ENCODE measurements at places on chromosomes 5 and 9. TPM values are rescaled to one million over a fixed set of nuclear protein-coding genes. Genes with fewer than 3 reads are reported as not detected.

- no peaks in the 10 kb centered on the region for H3K4me1 ChIP-seq
- no peaks in the 10 kb centered on the region for H3K36me3 ChIP-seq
- H3K27me3 ChIP-seq: no peaks in the 10 kb centered on the region
- no peak overlapping the region for H3K4me3 ChIP-seq
- no peak overlapping the region for H3K27ac ChIP-seq
These were observed 995.0 kb downstream of the EFNA5 start for GRCh38 chr5:106675687-106676086.

GRCh38 chr9:70746760-70747159 is 332.3 kb upstream of the KLF9 start:
- no peaks in the 10 kb centered on the region for H3K27me3 ChIP-seq
- no peak for DNase-seq
- no peaks in the 10 kb centered on the region for H3K36me3 ChIP-seq
- no peak overlapping the region for H3K4me3 ChIP-seq
- H3K27ac ChIP-seq: no peak overlapping the region

GRCh38 chr9:83440641-83441040 is 97.6 kb downstream of the FRMD3 start:
- H3K27me3 ChIP-seq: no peaks in the 10 kb centered on the region
- H3K27ac ChIP-seq: no peak overlapping the region
- H3K4me3 ChIP-seq: no peak overlapping the region

DNA sequence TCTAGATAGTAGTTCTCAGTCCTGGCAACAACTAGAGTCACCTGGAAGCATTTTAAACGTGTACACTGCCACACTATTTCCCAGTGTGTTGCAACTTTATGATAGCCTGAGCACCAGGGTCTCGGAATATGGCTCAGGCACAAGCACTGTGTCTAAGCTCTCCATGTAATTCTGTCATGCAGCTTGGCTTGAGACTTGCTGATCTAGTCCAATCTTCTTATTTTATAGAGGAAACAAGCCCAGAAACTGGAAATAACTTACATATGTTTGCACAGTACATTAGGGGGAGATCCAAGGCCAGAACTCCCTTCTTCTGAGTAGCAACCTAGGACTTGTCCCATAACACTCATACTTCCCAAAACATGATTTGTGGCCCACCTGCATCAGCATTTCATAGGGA is 49.1 kb downstream of the SH3TC2 start:
- DNase-seq: no peak
- peaks cover 5% of the 10 kb centered on the region for H3K4me1 ChIP-seq
- no peak overlapping the region for H3K4me3 ChIP-seq
- no peaks in the 10 kb centered on the region for H3K27me3 ChIP-seq

Gene TTLL11
- 5.5 TPM for total RNA-seq

DNA sequence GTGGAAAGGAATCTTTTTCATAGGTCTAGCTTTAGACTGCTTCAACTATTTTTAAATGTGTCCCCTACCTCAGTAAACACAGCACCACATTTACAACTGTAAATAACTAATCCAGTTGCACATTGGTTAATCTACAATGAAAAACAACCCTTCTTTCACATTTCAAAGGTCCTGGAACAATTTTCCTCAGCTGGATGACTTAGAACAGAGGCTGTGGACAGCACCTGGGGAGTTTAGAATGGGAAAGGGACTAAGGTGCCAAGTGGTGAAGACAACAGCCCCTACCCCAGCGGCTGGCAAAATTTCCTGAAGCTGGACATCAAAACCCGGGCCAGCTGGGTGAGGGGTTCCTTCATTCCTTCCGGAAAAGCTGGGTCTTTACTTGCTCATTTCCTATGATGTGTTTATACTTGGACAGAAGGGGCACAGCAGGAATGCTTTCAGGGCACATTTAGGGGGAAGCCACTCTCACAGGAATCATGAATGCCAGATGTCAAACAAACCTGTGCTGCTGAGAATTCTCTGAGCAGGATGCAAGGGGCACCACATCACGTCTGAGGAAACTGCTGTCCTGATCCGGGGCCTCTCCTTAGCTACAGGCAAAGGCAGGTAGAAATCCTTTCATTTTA is 158.3 kb downstream of the NR2F1-AS1 start:
- H3K4me3 ChIP-seq: no peak overlapping the region
- H3K36me3 ChIP-seq: no peaks in the 10 kb centered on the region
- H3K27me3 ChIP-seq: no peaks in the 10 kb centered on the region
- H3K27ac ChIP-seq: no peak overlapping the region
- H3K4me1 ChIP-seq: no peaks in the 10 kb centered on the region

Gene GPX8
- 136 TPM for total RNA-seq

Measured in SJSA1 (cell line).